Pancreas (tissue), 10 donors: ENCODE measurements at places on chromosomes 13 and 19. TPM values are rescaled to one million over a fixed set of nuclear protein-coding genes. Genes with fewer than 3 reads are reported as not detected.

Gene TNFRSF19
- total RNA-seq = 2.2 TPM

Gene OSCAR
- 0.41 TPM for total RNA-seq

Gene C13orf46
- 10.8 TPM for total RNA-seq

Gene OLFM4
- 45.2 TPM for total RNA-seq

Gene FAM174C
- 26.1 TPM for total RNA-seq

Gene CCL25
- total RNA-seq = not detected
